Right lung (tissue), 10 donors: ENCODE measurements at places on chromosomes 2 and 18. TPM values are rescaled to one million over a fixed set of nuclear protein-coding genes. Genes with fewer than 3 reads are reported as not detected.

DNA sequence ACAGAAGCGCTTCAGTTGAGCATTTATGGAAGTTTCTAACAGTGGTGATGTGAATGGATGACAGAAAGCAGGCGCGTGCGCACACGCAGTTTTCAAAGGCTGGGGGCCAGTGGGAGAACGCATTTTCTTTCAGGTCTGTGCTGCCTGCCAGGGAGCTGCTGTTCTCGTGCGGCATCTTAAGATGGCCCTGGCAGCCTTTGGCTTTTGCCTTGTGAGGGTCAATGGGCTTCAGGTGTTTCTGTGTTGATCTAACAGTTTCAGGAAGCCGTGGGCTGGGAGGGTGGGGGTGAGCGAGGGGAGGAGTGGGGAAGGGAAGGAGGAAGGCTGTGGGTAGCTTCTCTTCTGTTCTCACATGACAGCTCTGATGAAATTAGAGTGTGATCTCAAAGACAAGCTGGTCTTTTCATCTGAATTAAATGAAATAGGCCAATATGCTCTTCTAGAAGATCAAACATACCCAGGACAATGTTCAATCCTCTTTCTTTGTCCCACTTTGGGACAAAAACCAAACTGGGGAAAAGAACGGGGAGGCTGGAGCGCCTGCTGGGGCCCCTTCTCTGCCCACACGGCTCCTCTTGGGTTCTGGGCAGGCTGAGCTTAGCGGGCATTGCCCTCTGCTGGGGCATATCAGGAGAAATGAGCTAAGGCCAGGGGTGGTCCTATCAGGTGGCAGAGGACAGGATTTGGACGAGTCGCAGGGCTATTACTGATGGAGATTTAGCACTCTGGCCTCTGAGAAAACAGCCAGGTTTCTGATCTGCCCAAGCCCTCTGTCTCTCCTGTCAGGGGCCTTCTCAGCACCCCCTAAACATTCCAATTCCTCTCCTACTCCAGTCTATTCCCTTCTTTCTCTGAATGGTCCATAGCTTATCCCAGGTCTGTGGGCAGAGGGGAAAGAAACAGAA lies 126.2 kb upstream of the LGALSL start:
- no peak for DNase-seq

- no peak for DNase-seq
Measured at GRCh38 chr18:21678859-21679258, 25.7 kb downstream of the ABHD3 start.

The GALM gene
- 28.4 TPM for polyA plus RNA-seq

The INPP5D gene
- 8.4 TPM for polyA plus RNA-seq

The POTEI gene
- 0.34 TPM for polyA plus RNA-seq

GRCh38 chr18:6004683-6005082 lies 109.4 kb upstream of the TMEM200C start:
- no peak for DNase-seq

- no peak for DNase-seq
Measured at GRCh38 chr2:70886541-70886987, 49.1 kb upstream of the ATP6V1B1 start.

The C1D gene
- polyA plus RNA-seq: 44.1 TPM

DNA sequence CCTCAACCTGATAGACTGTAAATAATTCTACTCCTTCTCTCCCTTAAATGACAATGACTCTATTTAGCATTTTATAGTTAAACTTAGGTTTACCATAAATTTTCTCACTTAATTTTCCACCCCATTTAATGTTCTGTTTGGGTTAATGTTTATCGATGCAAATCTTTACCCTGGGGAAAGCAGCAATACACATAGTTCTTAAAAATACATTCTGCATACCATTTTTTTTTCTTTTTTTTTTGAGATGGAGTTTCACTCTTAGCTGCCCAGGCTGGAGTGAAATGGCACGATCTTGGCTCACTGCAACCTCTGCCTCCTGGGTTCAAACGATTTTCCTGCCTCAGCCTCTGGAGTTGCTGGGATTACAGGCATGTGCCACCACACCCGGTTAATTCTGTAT lies 14.0 kb downstream of the STAM2 start:
- no peak for DNase-seq

The C2orf76 gene
- 16.9 TPM for polyA plus RNA-seq

DNA sequence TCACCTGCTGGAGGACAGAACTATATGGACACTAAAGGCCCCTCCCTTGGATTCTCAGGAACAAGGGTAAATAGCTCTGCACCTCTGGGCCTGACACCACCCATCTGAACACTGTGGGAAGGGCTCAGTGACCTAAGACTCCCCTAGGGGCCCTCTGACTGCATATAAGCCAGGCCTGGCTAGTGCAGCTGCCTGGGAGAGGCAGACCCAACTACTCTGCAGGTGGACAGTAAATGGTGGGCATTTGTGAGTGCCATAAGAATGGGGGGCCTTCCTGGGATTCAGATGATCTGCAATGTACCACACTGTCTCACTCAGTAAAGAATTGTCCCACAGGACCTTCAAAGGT lies 11.2 kb upstream of the WIPF1 start:
- no peak for DNase-seq

DNA sequence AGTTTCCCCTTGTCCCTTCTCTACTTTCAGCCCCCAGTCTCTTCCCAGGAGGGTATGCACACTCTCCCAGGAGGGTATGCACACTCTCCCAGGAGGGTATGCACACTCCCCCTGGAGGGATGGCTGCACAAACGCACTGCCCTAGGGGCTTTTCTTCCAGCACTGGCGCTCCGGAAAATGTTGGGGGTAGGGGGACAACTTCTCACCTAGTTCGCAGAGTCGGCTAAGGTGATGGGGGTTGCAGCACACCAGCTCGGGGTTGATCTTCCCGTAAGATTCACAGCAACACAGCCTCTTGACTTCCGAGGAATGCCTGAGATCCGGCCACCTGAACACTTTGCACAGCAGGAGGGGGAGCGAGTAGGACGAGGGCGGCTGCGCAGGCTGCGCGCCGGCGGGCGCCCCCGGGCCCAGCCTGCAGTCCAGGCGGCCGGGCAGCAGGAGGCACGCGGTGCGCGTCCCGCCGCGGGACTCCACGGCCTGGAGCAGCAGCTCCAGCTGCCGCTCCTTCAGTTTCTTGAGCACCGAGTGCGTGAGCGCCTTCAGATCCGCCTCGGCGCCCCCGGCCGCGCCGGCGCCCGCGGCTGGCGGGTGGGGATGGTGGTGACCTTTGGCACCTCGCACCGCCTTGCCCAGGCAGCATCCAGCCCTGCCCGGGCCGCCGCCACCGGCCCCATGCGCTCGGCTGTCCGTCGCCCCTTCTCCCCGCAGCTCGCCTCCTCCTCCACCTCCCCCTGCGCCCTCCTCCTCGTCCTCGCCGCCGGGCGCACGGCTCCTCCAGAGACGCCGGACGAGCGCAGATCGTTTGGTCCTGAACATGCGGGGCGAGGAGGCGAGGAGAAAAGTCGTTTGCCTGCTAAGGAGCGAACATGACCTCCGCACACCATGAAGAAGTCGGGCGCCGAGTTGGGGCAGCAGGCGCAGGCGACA lies 894 bp downstream of the SMAD7 start:
- no peak for DNase-seq

The PRSS56 gene
- polyA plus RNA-seq: not detected

GRCh38 chr2:206774871-206775270 lies 9.5 kb downstream of the FASTKD2 start:
- DNase-seq: no peak

The ARHGEF33 gene
- 3.1 TPM for polyA plus RNA-seq

The LTBP1 gene
- 47.5 TPM for polyA plus RNA-seq

GRCh38 chr18:55214534-55214933 lies 255.3 kb upstream of the CCDC68 start:
- no peak for DNase-seq

GRCh38 chr2:166972002-166972401 lies 83.7 kb downstream of the XIRP2 start:
- DNase-seq: no peak

DNA sequence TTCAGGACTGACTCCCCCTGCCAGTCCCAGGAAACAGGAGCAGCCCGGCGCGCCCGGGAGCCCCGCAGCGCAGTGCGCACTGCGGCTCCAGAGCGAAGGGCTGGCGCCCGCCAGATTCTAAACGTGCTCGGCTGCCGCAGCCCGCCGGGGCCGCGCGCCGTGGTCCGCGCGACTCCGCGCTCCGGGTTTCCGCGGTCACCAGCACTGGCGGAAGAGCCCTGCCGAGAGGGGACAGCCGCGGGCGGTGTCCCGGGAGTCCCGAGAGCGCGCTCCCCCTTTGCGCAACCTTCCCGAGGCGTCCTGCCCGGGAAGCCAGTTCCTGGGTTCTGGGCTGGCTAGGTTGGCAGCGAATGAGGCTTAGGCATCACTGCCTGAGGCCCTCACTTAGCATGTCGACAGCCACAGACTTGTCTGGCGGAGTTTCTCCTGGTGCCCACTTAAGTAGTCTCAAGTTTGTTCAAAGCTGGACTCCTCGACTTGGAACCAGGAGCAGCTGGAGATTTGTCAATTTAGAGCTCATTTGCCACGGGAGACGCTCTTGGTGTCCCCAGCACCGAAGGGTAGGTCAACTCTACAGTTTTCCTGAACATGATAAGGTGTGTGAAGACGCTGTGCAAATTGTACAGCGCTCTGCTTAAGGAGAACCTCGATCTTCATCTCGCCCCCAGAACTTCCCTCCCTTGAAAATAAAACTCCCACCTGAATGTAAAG lies 1.5 kb upstream of the VSNL1 start:
- peak; percentile 89 for DNase-seq
